ENCODE measurements at places on chromosomes 11 and 22. TPM values are rescaled to one million over a fixed set of nuclear protein-coding genes. Genes with fewer than 3 reads are reported as not detected.

Gene MMP27
- total RNA-seq: not detected

Gene SPDYC
- 0.44 TPM for total RNA-seq

Gene ANKK1
- total RNA-seq: 0.20 TPM

Gene KDM4D
- total RNA-seq: 1.9 TPM

Gene PRR5L
- total RNA-seq: 4.1 TPM

Gene RHOG
- 24.9 TPM for total RNA-seq

Gene MUC5B
- 0.02 TPM for total RNA-seq

Gene CSNK1E
- total RNA-seq: 230 TPM

Gene EHBP1L1
- total RNA-seq: 13.8 TPM

Gene C1QTNF4
- 8.7 TPM for total RNA-seq

Gene CASP12
- not detected for total RNA-seq

Gene AKIP1
- total RNA-seq: 22.3 TPM

Gene SNU13
- 204 TPM for total RNA-seq

Gene CAVIN3
- total RNA-seq: 60.0 TPM

Gene ELMOD1
- 0.61 TPM for total RNA-seq

Gene C11orf42
- not detected for total RNA-seq

Gene TNNT3
- total RNA-seq: not detected

Gene CD59
- total RNA-seq: 93.2 TPM

Gene CDON
- 17.2 TPM for total RNA-seq

Gene PGA5
- total RNA-seq: 0.33 TPM

Gene RCN1
- 114 TPM for total RNA-seq

Gene DLG2
- total RNA-seq: 8.2 TPM

Gene NXPE4
- total RNA-seq: not detected

Gene KRTAP5-9
- not detected for total RNA-seq

Gene P2RY6
- total RNA-seq: not detected

Gene XKR3
- total RNA-seq: not detected

Gene UBQLN3
- not detected for total RNA-seq

Gene JHY
- 0.79 TPM for total RNA-seq

Gene PUS3
- total RNA-seq: 26.9 TPM
